Posterior vena cava (tissue), 2 donors: ENCODE measurements at places on chromosomes 12 and 14. TPM values are rescaled to one million over a fixed set of nuclear protein-coding genes. Genes with fewer than 3 reads are reported as not detected.

Gene C12orf42
- total RNA-seq: not detected

Gene MIP
- not detected for total RNA-seq

Gene NPFF
- total RNA-seq: not detected

Gene GLT8D2
- 12.4 TPM for total RNA-seq

Gene SERPINA1
- 34.5 TPM for total RNA-seq

Gene KIAA0586
- 15.5 TPM for total RNA-seq

Gene VRTN
- total RNA-seq: not detected

Gene UNC79
- 0.09 TPM for total RNA-seq
